ENCODE measurements at places on chromosomes 5 and 9.

GRCh38 chr9:129012343-129012742 is 15.8 kb downstream of the SH3GLB2 start:
- no peak for DNase-seq

DNA sequence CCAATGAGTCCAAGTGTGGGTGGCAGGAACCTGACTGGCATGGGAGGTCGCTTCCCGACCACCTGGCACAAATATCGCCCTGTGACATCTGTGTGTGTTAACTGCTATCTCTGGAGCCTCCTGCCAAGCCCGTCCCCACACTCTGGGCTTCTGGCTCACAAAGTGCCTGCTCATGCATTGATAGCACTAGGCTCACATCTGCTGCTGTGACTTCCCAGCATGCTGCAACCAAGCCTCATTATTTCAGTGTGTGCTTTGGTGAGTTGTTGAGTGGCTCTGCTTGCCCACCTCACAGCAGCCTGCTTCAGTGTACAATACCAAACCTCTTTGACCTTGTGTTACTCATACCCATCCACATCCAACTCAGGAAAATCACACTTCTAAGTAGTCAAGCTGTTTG is 139.8 kb downstream of the APBA1 start:
- no peak for DNase-seq

DNA sequence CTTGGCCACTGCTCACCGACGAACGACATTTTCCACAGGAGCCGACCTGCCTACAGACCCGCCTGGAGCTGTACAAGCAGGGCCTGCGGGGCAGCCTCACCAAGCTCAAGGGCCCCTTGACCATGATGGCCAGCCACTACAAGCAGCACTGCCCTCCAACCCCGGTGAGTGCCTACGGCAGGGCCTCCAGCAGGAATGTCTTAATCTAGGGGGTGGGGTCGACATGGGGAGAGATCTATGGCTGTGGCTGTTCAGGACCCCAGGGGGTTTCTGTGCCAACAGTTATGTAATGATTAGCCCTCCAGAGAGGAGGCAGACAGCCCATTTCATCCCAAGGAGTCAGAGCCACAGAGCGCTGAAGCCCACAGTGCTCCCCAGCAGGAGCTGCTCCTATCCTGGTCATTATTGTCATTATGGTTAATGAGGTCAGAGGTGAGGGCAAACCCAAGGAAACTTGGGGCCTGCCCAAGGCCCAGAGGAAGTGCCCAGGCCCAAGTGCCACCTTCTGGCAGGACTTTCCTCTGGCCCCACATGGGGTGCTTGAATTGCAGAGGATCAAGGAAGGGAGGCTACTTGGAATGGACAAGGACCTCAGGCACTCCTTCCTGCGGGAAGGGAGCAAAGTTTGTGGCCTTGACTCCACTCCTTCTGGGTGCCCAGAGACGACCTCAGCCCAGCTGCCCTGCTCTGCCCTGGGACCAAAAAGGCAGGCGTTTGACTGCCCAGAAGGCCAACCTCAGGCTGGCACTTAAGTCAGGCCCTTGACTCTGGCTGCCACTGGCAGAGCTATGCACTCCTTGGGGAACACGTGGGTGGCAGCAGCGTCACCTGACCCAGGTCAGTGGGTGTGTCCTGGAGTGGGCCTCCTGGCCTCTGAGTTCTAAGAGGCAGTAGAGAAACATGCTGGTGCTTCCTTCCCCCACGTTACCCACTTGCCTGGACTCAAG is 1.5 kb downstream of the CSF2 start:
- DNase-seq = no peak

- no peak for DNase-seq
These were observed 709 bp downstream of the UAP1L1 start for GRCh38 chr9:137077758-137078693.

- DNase-seq = no peak
These were observed 55.9 kb upstream of the MYO10 start for GRCh38 chr5:16992006-16992405.

DNA sequence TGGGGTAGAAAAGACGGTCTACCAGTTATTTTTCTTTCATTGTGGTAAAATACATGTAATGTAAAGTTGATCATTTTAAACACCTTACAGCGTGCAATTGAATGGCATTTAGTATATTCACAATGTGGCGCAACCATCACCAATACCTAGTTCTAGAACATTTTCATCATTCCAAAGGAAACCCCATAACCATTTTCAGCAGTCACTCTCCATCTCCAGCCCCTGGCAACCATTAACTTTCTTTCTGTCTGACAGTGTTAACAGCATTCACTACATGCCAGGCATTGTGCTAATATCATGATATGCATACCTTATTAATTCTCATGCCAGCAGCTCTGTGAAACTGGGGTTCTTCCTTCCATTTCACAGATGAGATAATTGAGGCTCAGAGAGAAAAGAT is 32.0 kb downstream of the PTGS1 start:
- no peak for DNase-seq

DNA sequence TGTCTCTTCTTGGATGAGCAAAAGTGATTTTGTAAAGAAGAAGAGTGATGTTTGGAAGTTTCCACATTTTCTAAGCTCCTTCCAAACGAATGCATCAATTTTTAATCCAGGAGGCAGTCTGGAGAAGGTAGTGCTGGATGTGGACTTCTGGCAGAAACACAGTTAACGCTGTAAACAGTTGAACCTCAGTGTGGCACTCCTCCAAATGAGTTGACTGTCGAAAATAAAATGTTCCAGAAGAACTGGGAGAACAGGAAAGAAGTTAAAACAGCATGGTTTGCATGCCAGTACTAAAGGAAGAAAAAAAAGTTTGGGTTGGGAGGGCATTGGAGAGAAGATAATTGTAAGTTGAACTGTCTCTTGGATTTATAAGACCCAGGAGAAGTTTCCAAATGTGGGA is 6.5 kb downstream of the ZNF462 start:
- DNase-seq = no peak

GRCh38 chr9:6006749-6007057 is 8.7 kb downstream of the RANBP6 start:
- DNase-seq = no peak
